ENCODE measurements at places on chromosomes 1 and 21. TPM values are rescaled to one million over a fixed set of nuclear protein-coding genes. Genes with fewer than 3 reads are reported as not detected.

GRCh38 chr1:220894924-220895256, 15.6 kb downstream of the HLX start:
- DNase-seq, result no peak

GRCh38 chr1:11779715-11780379, 17.9 kb downstream of the C1orf167 start:
- no peak for DNase-seq

DNA sequence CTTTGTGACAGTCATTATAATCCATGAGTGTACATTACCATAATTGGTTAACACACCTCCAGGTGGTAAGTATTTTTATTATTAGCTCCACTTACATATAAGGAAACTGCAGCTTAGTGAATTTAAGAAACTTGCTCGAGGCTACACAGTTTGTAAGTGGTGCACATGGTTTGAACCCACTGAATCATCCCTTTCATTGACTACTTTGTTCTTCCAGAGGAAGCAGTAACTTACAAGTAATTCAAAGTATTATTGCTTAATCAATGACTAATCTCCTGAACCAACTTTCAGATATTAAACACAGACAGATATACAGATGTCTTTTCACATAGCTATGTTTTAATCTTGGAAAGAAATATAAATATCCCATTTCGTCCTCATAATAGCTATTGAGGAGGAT, 18.7 kb upstream of the CLDN8 start:
- DNase-seq, result no peak

- DNase-seq, result no peak
Observed at GRCh38 chr1:59018446-59018845, 234.6 kb upstream of the JUN start.

DNA sequence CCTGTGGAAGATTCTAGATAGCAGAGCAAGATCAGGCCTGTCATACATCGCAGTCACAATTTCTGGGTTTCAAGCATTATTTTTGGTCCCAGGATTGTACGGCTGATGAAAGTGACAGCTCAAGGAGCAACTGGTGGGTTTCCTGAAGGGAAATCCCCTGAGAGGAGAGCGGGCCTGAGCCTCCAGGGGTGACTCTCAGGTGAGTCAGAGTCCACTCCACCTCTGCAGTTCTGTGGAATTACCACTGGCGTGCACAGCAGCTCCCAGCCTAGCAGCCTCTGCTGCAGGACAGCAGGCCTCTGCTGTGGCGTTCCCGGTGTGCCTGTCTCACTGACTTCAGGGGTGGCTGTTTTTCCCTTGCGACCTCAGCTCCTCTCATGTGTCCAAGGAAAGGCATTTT, 24.4 kb downstream of the SLC66A1 start:
- no peak for DNase-seq

Gene GPR89B
- total RNA-seq, result 11.5 TPM

Gene KRTAP20-2
- total RNA-seq, result 5.9 TPM

Gene LHX8
- not detected for total RNA-seq

Data from suprapubic skin (tissue), 4 donors.